ENCODE measurements at places on chromosomes 13 and 19.

- no peak for DNase-seq
Observed at GRCh38 chr19:10625762-10626138, 397 bp downstream of the SLC44A2 start.

- no peak for DNase-seq
Observed at GRCh38 chr19:40398417-40399131, 8.6 kb upstream of the HIPK4 start.

GRCh38 chr13:114147803-114148520 is 15.5 kb upstream of the RASA3 start:
- DNase-seq = no peak

DNA sequence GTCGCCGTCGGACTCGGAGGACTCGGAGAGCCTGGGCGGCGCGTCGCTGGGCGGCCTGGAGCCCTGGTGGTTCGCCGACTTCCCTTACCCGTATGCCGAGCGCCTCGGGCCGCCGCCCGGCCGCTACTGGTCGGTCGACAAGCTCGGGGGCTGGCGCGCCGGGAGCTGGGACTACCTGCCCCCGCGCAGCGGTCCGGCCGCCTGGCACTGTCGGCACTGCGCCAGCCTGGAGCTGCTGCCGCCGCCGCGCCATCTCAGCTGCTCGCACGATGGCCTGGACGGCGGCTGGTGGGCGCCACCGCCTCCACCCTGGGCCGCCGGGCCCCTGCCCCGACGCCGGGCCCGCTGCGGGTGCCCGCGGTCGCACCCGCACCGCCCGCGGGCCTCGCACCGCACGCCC is 2.5 kb upstream of the GRWD1 start:
- no peak for DNase-seq

DNA sequence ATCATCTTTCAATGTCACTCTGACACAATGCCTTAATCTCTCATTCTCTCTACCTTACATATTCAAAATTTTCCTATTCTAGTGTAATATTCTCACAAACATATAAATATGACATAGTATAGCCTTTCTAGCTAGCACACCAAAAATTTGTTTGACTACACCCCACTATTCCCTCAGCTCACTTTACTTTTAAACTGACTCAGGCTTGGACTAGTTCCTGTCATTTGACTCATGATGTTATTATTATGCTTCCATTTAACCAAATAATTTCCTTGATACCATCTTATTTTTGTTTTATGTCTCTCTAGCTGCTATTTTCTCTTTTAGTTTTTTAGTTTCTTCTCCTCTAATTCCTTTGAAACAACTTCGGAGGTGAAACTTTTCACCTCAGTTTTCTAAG is 1745.6 kb upstream of the PCDH20 start:
- DNase-seq = no peak

GRCh38 chr19:57803594-57804325 is 11.0 kb downstream of the ZNF552 start:
- DNase-seq = peak; percentile 77

DNA sequence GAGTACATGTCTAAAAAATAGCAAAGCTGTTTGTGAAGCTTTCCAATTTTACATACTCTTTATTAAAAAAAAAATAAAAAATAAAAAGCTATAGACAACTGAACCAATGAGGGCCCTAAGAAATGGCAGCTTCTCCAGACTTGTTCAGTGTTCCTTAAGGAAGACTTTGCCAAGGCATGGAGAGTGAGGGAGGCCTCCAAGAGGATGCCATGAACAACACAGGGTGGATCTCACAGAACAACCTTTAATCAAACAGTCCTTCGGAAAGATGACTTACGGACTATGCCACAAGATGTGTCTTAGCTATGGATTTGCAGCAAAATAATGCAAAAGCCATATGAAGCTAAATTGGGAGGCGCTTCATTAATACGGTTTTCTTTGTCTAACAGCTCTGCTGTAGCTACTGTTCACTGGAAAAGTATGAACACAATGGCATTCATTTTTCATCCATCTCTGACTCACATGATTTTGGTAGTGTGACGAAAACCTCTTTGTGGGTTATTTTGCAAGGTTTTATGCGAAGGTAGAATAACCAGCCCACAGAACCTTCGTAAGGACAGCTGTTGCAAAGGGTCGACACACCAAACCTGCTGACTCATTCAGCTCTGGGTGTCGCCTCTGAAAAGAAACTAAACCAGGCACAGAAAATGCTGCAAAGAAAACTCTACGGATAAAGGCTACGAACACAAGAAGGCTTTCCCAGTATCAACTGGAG is 27.7 kb downstream of the EFNB2 start:
- peak; percentile 83 for DNase-seq

DNA sequence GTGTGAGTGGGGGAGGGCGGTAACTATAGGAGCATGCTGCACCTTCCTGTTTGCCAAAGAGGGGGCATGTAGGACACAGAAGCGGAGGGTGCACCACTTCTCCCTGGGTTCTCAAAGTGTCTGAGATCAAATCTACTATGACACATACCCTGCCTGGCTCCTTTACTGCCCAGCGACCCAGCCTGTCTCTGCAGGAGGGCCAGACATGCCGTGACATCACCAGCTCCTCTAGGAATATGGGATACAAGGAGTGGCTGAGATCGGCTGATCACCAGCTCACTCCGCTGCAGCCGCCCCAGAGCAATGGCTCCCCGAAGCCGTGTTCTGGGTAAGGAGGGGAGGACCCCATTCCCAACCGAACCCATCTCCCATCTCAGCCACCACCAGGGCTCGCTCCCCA is 16.4 kb upstream of the IGFL1 start:
- no peak for DNase-seq

- no peak for DNase-seq
Observed at GRCh38 chr19:55257461-55258420, 1.1 kb downstream of the PPP6R1 start.

DNA sequence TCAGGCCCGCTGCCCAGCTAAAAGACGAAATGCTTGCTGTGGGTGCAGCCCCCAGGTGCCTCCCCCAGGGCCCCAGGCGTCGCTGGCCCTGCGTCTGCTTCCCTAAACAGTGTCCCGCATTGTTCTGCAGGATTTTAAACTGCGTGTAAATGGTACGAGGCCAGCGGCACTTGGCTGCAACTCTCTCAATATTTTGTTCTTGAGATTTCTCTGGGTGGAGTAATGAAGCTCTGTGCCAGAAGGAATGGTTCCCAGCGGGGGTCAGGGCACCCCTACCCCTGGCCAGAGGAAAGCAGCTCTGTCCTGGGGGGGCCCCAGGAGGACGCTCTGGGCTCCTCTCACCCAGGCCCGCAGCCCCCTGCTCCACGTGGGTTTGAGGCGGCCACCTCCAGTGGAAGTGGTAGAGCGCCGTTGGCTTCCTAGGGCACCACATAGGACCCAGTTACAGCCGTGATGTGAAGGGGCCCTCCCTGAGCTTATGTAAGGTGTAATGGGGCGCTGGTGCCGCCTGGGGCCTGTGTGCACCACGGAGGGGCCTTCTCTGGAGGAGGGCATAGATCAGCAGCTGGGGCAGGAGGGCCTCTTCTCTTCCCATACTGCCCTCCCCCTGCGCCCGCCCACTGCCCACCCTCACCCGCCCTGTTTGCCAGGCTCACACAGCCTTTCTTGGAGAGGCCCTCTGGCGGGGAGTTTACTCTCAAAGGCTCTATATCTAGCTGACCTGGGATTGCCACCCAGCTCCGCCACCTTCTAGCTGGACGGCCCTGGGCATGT is 19.8 kb downstream of the PAK4 start:
- DNase-seq = no peak

DNA sequence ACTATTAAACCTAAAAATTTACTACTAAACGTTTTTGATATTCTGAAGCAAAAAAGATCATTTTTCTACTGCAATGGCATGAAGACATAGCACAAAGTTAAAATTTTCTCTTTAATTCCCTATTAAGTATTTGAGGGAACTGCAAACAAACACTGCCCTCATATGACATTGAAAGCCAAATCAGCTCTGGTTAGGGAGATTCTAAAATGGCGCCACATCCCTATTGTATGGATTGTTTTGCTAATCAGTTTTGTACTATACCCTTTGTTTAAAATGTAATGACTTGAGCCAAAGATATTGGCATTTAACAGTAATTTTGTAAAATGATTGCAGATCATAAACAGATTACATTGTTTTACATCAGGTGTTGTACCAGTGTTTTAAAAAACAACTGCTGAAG is 65.8 kb downstream of the FLT1 start:
- no peak for DNase-seq

GRCh38 chr13:43880214-43880855 is 631 bp downstream of the LACC1 start:
- DNase-seq = no peak

DNA sequence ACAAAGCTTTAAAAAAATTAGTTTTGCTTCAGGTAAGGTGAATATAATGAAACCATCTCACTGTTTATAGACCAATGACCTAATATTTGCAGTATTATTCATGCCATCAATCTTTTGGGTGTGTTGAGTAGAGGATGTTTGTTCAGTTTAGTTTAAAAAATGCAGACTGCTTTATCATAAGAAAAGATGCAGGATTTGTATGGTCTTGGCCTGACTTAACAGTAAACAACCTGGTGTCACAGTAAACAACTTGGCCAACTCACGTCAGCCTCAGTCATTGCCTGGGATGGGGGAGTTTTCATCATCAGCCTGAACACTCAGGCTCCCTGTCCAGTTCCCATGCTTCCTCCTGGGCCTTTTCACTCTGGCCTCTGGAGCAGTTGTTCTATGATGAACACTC is 55.1 kb downstream of the LMO7 start:
- DNase-seq = no peak

DNA sequence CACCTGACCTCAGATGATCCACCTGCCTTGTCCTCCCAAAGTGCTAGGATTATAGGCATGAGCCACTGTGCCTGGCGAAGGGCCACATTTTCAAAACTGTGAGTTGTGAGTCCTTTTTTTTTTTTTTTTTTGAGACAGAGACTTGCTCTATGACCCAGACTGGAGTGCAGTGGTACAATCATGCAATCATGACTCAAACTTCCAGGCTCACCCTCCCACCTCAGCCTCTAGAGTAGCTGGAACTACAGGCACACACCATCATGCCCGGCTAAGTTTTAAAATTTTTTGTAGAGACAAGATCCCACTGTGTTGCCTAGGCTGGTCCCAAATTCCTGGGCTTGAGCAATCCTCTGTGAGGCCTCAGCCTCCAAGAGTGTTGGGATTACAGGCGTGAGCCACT is 3.8 kb upstream of the MYPOP start:
- DNase-seq = no peak

- no peak for DNase-seq
Observed at GRCh38 chr13:112112534-112113276, 45.8 kb downstream of the SOX1 start.

DNA sequence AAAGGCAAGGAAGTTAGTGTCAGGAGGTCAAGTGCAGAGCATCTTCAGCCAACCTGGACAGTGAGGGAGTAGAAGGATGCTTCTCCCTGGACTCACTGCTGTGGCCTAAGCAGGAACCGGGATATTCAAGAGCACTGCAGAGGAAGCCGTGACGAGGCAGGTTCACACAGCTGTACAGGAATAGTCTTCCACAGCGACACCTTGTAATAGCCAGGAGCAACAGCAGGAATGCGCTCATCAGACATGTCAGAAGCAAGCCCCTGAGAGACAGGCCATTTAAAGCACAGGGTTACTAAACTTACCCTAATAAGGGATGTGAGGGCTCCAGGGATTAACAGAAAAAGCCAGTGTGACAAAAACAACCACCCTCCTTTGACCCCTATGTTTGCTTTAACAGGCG is 3.5 kb upstream of the MED26 start:
- DNase-seq = no peak

- no peak for DNase-seq
Observed at GRCh38 chr19:28424077-28424476, 788.9 kb downstream of the UQCRFS1 start.

GRCh38 chr13:21218351-21219035 is 42.0 kb downstream of the MRPL57 start:
- DNase-seq = no peak

- no peak for DNase-seq
Observed at GRCh38 chr13:95403349-95404140, 102.3 kb upstream of the ABCC4 start.

DNA sequence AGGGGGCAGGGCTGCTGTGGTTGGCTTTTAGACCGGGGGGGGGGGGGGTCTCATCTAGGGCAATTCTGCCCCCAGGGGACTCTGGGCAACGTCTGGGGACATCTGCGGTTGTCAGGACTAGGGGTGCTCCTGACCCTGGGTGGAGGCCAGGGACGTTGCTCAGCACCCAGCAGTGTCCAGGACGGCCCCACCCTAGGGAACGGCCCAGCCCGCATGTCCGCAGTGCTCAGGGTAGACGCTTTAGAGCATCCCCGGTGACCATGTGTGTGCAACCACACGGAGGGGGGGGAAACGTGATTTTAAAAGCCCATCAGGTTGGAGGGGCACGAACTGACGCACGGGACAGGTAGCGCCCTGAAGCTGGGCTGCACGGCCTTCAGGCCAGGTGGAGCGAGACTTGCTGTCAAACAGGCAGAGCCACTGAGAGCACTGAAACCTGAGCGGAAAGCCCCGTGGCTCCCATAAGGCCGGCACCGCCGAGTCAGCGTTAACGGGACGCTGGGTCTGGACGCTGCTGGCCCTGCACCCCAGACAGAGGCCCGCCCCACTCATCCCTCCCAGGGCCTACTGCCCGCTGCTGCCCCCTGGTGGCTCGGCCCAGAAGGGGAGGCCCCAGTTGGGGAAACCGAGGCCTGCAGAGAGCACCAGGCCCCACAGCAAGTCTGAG is 8.3 kb downstream of the CACTIN start:
- DNase-seq = no peak

GRCh38 chr19:44807162-44807561 is 1.7 kb upstream of the BCAM start:
- DNase-seq = no peak

DNA sequence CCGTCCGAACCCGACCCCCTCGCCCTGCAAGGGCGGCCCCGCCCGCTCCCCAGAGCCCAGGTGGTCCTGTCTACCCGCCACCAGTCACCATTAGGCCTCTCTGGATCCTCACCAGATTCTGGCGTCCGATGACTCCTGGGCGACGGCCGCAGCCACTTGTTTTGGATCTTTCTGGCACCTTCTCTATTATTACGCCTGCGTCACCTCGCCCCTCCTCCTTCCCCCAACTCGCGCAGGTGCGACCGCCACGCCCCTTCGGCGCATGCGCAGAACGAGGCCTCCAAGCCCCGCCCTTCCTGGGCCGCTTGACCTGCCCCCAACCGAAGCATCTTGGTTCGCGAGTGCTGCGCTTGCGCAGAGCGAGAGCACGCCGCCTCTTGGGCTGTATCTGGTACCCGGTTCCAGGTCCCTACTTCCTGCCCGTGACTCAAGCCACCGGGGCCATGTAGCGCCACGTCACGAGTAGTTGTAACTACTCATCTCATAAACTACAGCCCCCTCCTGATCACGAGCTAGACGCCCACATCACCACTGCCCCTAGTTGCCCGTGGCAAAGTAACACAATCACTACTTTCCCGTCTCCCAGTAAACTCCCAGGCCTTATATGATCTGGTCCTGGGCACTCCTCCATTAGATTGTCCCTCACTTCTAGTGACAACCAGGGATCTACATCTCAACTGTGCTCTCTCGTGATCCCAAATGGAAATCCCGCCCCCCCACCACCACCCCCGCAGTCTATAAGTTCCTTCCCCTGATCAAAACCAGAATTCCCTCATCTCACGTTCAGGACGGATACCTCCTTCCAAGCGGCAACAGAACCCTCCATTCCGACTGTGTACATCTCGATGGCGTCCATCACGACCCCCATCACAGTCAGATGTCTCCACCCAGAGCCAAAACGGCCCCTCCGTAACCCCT is at the start of gene DEDD2:
TSS of gene DEDD2 (minus strand) at position 158 of the 918 bp plus-strand sequence. CDS start 670 bp downstream, outside the sequence.
- peak; percentile 90 for DNase-seq

GRCh38 chr13:111212517-111212873 is 97.4 kb downstream of the ARHGEF7 start:
- DNase-seq = no peak

- no peak for DNase-seq
Observed at GRCh38 chr19:17054746-17055145, 20.5 kb downstream of the HAUS8 start.
